Fibroblast of gingiva (primary cell): ENCODE measurements at places on chromosomes 3 and 15.

DNA sequence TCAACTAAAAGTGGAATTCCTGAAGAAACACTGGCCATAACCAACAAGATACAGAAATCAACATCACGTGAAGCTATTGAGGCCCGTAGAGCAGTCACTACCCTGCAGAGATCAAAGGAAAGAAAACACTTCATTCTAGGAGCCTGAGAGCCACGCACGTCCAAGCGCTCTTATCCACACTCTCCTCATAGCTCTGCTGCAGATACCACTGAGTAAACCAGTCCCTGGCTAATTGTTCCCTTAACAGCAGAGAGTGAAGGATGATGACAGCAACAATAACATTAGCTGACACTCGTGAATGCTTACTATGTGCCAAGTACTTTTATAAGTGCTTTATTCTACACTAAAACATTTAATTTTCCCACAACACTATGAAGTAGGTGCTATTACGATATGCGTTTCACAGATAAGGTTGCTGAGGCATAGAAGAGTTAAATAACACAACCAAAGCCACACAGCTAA lies 271.0 kb upstream of the GADL1 start:
- no peak for DNase-seq

- no peak for DNase-seq
These were observed 67.3 kb upstream of the ST3GAL6 start for GRCh38 chr3:98695796-98696195.

DNA sequence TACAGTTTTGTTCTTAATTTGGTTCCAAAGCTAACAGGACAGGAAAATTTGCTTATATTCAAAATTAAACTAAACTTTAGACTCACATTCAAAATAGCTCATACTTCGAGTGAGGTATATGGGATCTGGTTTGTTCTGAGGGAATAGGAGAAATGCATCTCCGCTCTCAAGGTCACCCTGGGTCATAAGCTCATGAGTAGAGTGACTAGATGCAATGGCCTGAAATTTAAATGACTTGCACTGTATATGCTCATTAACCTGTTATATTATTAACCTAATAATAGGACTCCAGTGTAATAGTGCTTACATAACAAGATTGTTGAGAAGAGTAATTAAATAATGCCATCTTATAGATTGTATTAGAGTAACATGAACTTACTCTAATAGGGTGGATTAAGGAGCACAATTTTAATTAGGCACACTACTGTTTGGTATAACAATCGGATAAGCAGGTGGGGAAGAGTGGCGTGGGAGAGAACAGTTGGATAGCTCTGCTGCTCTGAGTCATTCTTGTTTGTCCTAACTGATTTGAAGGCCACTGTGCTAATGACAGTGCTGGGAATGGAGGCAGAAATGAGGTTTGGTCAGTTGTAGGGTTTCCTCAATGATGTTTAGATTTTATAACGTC lies 5.2 kb downstream of the NKTR start:
- no peak for DNase-seq

- no peak for DNase-seq
These were observed 2.8 kb downstream of the LOXL1 start for GRCh38 chr15:73928971-73929627.

GRCh38 chr3:33543601-33544000 lies 103.4 kb upstream of the UBP1 start:
- DNase-seq: no peak

DNA sequence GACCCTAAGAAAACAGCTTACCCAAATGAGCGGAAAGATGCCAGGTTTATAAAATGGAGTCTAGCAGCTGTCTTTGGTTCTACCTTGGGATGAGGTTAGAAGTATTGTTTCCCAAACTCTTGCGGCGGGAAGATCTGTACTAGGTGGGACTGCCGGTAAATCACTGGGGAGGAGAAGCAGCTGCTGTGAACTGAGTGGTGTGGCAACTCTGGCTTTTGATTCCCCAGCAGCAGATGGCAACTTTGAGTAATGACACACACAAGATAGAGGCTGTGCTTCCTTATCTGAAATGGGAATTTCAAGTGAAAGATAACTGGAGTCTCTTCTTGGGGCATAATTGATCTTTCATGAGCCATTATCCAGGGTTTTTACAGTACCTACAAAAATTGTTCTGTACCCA lies 184.9 kb downstream of the ATG7 start:
- DNase-seq: no peak

- no peak for DNase-seq
These were observed 46.7 kb downstream of the TLE3 start for GRCh38 chr15:70050970-70051369.

GRCh38 chr3:117728226-117728625 lies 1018.6 kb downstream of the TUSC7 start:
- DNase-seq: no peak

DNA sequence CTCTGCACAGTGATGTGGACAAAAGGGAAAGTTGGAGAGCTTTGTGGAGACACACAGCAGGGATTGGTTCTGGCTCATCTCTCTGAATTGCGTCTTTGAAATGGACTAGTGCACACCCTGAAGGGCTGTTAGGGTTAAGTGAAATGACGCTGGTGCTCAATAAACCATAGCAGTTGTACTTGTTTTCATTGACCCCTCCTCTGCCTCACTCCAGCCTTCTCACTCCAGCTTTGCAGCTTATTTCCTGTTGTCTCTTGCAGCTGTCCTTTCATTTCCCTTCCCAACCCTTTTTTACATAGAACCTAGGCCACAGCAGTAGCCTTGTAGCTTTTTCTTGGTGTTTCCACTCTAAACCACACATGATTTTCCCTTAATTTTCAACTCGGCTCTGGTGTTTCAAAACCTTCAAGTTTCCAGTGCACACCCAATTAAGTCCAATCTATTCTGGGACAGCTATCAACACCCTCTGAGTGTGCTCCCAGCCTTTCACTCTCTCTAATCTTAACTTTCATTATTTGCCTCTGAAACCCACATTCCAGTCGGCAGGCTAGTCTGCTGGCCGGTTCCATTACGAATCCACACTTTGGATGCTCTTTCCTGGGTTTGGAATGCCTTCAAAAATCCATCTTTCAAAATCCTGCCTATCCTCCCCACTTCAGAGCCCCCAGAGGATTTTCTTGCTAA lies 6.4 kb downstream of the C3orf52 start:
- DNase-seq: peak; percentile 15

GRCh38 chr3:185717121-185717520 lies 107.7 kb downstream of the IGF2BP2 start:
- peak; percentile 84 for DNase-seq

- DNase-seq: no peak
These were observed 28.3 kb downstream of the IL12A start for GRCh38 chr3:160016972-160017371.

- DNase-seq: no peak
These were observed 30.4 kb downstream of the RPL22L1 start for GRCh38 chr3:170839518-170840100.

DNA sequence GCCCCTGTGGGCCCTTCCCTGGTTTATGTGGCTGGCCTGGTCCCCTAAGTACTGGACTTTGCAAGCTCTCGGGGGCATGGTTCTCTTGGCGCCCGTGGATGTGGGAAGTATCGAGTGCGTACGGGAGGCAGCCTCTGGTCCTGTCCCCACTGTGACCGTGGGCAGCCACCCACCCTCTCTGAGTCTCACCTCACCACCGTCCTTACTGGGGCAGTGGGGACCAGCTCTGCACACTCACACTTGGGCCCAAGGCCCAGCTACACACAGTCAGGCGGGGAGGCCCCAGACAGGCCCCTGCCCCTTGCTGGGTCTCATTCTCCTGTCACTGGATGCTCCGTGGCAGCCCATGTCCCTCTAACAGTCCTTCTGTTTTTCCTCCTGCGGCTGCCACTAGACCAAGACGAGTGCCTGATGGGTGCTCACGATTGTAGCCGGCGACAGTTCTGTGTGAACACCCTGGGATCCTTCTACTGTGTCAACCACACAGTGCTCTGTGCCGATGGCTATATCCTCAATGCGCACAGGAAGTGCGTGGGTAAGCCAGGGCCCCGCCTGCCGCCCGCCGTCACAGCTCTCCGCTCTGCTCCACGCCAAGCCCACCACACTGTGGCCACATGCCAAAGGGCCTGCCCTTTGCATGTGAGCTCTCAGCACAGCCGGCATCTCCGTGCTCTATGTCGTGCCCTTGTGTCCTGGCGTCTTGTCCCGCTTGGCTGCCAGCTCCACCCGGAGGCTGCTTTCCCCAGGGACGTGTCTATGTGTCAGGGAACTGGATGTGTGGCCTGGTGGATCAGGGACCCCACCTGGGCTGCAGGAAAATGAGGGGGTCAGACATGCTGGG lies 72.7 kb downstream of the FBLN2 start:
- peak; percentile 42 for DNase-seq

DNA sequence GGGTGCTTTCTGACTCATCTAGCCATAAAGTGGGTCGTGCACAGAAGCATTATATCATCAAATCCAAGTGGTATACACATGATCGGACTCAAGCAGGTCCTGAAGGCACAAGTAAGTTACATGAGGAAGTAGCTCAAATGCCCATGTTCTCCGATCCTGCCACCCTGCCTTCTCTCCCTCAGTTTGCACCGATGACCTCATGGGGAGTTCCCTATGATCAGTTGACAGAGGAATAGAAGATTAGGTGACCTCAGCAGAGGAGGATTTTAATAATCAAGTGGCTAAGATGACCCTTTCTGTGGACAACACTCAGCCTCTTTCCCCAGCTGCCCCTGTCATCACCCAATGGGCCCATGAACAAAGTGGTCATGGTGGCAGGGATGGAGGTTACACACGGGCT lies 149.5 kb downstream of the TBC1D5 start:
- DNase-seq: no peak

- DNase-seq: no peak
These were observed 38.5 kb downstream of the HES1 start for GRCh38 chr3:194174406-194174805.

DNA sequence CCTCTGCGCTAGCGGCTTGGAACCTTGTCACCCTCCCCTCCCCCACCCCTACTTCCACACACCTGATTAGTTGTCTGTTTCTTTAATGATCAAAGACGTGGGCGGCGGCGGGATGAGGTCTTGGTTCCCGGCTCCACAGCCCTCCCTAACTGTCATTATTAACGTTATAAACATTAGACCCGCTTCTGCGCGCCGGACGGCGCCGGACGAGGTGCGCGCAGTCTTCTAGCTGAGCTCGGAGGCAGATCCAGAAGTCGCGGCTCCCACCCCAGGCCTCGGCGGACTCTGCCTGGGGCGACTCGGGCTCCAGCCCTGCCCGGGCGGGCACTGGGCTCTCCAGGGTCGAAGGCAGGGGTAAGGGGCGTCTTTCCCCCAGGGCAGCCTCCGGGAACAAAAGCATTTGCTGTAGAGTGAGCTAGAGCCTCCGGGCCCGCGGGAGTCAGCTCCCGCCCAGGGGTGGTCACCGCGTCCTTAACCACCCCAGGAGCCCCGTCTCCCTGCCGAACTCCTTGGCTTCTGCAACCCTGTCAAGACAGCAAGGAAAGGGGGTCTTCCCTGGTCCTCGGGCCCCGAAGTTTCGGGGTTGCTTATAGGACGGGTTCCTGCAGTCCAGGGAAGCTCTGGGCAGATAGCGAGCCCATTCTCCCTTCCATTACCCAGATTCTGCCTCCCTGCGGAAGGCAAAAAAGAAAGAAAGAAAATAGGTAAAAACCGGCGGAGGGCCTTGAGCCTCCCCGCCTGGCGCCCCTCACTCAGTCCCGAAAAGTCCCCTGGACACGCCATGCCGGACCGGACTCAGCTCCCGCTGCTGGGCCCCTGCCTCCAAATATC lies 2.2 kb upstream of the ISLR2 start:
- no peak for DNase-seq

DNA sequence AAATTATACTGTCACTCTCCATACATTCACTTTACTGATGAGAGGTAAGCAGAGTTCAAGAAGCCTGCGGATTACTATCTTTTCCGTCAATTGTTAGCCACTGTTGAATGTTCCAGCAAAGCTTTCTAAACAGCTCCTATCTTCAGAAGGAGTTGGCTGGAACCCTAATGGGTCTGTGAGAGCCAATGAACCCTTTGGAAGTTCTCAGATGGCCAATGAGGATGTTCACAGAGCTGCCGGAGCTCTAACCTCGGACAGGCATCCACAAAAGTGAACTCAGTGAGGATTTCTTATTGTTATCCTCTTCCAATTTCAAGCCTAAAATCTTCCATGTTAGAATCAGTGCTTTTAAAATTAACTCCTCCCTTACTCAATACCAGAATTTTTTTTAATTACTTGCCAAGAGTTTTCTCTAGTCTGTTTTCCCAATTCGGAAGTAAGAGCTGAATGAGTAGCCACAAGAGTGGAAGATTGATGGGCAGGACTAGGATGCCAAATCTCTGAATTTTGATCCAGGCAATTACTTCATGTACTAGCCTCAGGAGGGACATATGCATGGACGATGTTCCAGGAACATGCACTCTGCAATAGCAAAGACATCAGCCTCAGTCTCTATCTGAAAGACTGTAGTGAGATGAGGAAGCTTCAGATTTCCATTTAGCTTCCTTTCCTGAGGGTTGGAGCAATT lies 78.1 kb downstream of the AGBL1 start:
- no peak for DNase-seq

GRCh38 chr3:20066850-20067617 lies 26.8 kb downstream of the KAT2B start:
- DNase-seq: no peak

DNA sequence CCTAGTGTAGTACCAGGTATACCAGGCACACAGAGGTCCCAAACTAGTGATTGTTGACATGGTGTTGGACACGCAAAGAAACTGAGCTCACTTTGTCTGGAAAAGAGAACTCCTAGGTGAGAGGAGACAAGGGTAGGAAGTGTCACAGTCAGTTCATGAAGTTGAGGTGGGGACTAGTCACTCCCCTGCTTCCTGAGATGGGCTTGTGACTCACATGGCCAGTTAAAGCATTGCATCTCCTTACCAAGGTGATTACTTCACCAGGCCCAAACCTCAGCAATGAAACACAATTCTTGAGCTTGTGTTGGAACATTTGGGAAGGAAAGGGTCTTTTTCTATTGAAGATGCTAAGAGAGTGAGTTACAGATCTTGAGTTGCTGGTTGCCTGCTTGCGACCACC lies 49.2 kb upstream of the RAD18 start:
- no peak for DNase-seq

- no peak for DNase-seq
These were observed 59.2 kb downstream of the SRGAP3 start for GRCh38 chr3:9190276-9190675.

DNA sequence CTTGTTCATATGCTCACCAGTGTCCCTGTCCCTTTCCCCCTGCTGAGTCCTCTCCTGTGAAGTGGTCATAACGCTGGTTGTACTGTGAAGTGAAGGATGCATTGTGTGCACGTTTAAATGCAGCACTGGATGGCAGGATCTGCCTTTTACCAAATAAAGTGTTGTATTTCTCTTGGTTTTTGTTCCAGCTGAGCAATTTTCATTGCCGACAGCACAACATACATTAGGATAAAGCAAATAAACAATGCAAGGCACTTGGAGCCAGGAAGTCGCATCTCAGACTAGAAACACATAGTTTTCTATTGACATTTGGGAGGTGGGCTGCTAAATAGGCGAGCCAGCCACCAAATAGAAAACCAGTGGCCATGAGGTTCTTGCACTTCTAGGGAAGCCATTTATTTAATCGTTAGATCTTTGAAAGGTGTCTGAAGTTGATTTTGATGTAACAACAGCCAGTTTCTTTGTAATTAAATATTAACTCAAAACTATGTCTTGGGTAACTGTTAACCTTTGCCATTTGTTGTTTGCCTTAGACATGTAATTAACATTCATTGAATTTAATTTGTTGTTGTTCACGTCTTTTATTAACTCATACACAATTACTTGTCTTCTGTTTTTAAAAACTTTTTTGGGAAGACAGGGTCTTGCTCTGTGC lies 185.3 kb downstream of the FNDC3B start:
- no peak for DNase-seq

- DNase-seq: no peak
These were observed 112.1 kb upstream of the MRPS22 start for GRCh38 chr3:139231555-139232281.

GRCh38 chr15:61812476-61812875 lies 247.8 kb downstream of the VPS13C start:
- DNase-seq: no peak
